ENCODE measurements at places on chromosomes 16 and 17.

- no peak for DNase-seq
These were observed 31.2 kb downstream of the MNT start for GRCh38 chr17:2369551-2370210.

DNA sequence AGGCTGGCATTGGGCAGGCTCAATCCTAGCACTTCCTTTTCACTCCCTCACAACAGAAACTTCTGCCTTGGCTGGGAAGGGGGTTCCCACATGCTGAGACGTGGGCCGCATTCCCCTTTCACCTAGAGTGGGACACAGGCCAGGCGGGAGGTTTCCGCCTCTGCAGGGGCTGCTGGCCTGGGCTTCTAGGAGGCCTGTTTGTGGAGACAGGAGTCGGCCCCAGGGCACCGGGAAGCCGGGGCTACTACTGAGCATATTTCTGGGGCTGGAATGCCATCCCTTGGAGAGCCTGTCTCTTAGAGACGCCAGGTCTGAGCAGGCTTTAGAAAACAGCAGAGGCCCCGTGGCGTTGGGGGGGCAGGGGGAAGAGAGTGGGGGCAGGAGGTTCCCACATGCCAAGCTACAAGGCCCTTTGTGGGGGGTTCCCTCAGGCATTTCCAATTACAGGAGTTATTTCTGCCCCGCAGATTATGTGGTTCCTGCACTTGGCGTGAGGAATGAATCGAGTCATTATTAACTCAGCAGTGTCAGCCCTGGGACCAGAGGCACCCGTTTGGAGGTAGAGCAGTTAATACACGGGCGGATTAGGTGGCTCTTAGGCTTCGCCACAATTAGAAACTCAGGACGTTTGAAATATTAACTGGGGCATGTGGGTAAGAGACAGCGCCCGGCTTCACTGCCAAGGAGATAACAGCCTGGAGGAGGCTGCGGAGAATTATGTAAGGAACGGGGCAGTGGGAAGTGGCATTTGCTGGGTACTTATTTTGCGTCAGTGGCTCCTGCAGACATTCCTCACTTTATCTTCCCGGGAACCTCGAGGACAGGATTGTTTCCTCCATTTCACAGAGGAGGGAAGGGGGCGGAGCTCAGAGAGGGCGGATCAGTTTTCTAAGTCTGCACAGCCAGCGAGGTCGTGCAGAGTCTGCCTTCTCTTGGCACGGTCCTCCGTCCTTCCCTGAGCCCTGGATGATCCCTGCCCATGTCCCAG, 162.5 kb downstream of the MAF start:
- DNase-seq, result no peak

DNA sequence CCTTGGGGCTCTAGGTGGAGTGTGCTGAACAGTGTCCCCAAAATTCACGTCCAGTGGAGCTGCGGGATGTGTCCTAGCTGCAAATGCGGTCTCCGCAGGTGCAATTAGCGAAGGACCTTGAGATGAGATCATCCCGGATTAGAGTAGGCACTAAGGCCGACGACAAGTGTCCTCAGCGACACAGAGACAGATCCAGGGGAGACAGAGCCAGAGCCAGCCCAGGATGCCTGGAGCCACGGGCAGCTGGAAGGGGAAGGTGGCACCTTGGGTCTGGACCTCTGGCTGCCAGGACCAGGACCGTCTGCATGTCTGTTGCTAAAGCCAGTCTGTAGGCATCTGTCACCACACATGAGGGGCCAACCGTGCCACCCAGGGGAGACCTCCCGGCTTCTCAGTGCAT, 24.5 kb downstream of the SLC7A5 start:
- DNase-seq, result no peak

DNA sequence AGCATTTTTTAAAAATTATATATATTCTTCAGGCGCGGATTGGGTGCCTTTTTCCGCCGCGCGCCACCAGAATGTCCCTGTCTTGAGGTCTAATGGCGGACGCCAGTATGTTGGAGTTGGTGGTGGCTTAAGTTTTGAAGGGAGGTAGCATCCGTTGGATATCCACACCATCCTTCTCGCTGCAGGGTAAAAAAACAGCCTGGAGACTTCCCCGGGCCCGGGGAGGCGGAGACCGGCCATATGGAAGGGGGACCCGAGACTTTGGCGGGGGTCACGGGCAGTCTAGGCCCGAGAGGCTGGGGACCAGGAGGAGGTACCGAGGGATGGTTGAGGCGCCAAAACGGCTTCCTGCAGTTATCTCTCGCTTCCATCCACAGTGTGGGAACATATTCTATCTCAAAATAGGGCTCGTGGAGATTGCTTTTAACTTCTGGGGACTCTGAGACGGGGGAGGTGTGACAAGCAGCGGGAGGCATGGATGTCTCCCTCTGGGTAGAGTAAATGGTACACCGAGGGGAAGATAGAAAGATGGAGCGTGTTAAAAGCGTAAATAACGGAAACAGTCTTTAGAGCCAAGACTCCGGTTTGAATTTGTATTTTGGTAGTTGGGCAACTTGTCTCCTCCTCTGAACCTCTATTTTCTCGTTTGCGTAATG, at the start of gene SF3B3:
TSS of gene SF3B3 (plus strand) at position 74 of the 656 bp plus-strand sequence. CDS start 2,841 bp downstream, outside the sequence.
- no peak for DNase-seq

GRCh38 chr17:28357061-28357900, at the start of gene POLDIP2:
Gene POLDIP2 (minus strand): TSS chr17:28357527. CDS start chr17:28357448, 79 bp downstream.
- peak; percentile 98 for DNase-seq

- DNase-seq, result no peak
These were observed 40.5 kb downstream of the CMIP start for GRCh38 chr16:81484908-81485624.

Data from T47D (cell line).